AG10803 (cell line): ENCODE measurements at places on chromosomes 2 and 18.
A peak's percentile ranks its signal among the peaks of the same experiment; 100 is the strongest.

GRCh38 chr2:96763511-96764252 lies 3.0 kb downstream of the CNNM4 start:
- no peak for DNase-seq

GRCh38 chr18:49561289-49562193 lies at the start of gene LIPG:
Gene LIPG, plus strand, starts transcription at chr18:49562057. Its CDS starts 252 bp downstream, at chr18:49562309.
- no peak for DNase-seq

DNA sequence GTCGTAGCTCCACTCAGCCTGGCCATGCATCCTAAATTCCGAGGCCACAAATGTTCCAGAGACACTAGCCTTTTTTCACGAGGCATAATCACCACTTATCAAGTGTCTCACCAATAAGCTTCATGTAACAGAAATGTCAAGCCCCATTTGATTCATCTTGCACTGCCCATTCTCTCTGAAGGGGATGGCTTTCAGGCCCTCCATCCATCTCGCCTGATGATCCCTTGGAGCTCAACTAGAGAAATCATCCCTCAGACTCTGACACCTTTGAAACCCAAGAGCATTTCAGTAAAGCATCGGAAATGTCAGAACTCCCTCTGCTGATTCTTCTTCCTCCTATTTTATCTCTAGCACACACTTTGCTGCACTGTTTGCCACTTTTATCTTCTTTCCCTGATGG lies 91.7 kb downstream of the DCC start:
- no peak for DNase-seq

GRCh38 chr18:44936485-44936884 lies 255.8 kb downstream of the SETBP1 start:
- no peak for DNase-seq

DNA sequence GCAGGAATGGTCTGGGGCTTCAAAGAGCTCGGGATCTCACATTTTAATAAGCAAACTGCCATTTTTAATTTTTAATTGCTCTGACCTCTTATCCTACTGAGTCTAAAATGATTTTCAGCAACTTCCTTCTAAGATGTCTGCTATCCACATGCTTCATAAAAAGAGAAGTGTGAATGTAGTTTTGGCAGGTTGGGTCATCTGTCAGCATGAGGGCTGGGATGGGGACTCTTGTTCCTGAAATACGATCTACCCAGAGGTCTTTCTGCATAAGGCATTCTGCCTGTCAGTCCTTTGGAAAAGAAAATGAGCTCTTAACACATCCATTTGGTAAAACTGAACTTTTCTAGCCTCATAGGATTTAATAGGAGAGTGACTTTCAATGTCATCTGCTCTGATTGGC lies 252.8 kb upstream of the APCDD1 start:
- DNase-seq, result no peak

- DNase-seq, result no peak
These were observed 99.9 kb downstream of the SPATS2L start for GRCh38 chr2:200406379-200406778.

- DNase-seq, result no peak
These were observed 22.8 kb upstream of the ASNSD1 start for GRCh38 chr2:189638301-189639006.

DNA sequence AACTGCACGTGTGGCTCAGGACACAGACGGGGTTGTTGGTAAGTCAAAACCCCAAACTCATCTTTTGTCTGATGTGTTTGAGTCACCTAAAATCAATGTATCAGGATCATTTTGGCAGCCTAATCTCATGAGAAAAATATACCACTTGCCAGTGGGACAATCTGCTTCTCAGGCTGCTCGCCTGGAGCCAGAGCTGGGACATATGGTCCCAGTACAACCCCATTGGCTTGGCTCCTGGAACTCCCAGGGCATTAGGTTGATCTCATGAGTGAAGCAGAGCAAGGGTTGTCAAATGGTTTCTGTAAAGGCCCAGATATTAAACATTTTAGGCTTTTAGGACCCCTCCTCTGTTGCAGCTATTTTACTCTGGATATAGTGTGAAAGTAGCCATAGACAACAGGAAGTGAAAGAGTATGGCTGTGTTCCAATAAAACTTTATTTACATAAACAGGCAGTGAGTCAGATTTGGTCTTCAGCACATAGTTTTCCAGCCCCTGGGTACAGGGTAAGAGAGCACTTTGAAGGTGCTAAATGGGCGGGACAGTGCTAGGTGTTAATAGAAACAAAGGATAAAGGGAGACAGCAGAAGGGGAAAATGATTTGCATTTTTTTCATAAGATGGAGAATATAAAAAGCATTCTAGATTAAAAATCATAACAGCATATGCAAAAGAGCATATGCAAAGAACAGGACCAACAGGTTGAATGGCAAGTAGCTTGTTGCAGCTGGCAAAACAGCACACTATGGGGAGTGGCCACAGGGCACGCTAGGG lies 290.8 kb downstream of the KCNS3 start:
- DNase-seq, result no peak

GRCh38 chr2:224360801-224361251 lies 41.1 kb downstream of the FAM124B start:
- no peak for DNase-seq

DNA sequence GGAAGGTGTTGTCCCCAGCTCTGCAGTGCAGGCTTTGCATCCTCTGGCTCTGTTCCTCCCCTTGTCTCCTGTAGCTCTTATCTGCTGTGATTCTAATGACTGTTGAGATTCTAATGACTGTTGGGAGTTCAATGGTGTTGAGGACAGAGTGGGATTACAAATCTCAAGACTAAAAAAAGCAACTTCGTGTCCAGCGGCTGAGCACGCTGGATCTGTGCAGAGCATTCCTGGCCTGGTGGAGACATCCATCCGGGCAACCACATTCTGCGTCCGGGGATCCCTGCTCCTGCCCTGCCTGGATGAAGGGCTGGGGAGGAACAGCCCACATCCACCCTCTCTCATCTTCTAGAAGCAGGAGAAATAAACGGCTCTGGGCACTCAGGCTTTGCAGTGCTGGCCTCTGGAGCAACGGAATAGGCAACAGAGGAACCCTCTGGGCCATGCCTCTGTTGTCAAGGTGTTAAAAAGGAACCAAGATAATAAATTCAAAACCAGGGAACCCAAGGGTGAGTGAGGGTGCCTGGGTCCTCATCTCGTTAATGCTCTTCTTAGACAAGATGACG lies 106.7 kb upstream of the ASB18 start:
- no peak for DNase-seq

GRCh38 chr2:62550461-62550860 lies 44.5 kb upstream of the TMEM17 start:
- peak; percentile 25 for DNase-seq

- no peak for DNase-seq
These were observed 39.9 kb downstream of the DNAH6 start for GRCh38 chr2:84556190-84556589.

- DNase-seq, result peak; percentile 20
These were observed 18.7 kb upstream of the ASPRV1 start for GRCh38 chr2:69979902-69980807.

GRCh38 chr18:68275616-68276015 lies 439.3 kb downstream of the TMX3 start:
- peak; percentile 57 for DNase-seq

DNA sequence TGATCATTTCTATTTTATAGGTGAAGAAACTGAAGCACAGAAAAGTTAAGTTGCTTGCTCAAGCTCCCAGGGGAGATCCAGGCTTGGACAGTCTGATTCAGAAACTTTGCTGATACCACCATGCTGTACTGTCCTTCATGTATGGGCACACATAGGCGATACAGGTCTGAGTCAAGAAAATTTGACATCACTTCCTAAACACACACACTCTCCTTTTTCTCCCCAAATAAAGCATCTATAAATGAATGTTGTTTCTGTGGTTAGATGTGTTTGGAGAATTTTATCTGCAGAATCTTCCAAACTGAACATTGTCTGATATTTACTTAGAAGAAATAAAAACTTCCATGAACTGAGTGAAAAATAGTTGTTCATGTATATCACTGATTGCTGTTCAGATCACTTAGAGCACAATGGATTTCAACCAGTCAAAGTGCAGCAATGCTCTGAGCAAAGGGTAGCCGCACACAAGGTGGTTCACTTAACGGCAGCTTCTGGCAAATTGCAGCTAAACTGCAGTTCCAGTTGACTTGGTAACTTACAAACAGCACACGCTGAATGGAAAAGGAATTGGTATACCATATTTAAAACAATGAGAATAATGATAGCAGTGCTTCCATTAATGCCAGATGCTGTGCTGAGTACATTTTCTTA lies 10.0 kb upstream of the AGFG1 start:
- DNase-seq, result no peak

DNA sequence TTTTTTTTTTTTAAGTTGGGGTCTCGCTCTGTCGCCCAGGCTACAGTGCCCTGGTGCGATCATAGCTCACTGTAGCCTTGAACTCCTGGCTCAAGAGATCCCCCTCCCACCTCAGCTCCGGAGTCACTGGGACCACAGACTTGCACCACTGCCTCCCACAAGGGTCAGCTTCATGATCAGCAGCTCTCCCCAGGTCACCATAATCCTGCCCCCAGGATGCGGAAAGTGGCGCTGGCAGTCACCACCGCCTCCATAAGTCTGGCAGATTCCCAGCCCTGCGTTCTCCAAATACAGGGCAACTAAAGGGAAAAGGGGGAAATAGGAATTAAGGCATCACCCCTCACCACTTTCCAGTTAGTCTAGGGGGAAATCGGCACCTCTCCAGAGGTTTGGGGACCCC lies 5.2 kb upstream of the ARID5A start:
- DNase-seq, result no peak
